Chondrocyte (in vitro differentiated cells): ENCODE measurements at places on chromosomes 12 and 14. TPM values are rescaled to one million over a fixed set of nuclear protein-coding genes. Genes with fewer than 3 reads are reported as not detected.

- DNase-seq = no peak
These were observed 5.1 kb downstream of the CACNA1C start for GRCh38 chr12:2057795-2058408.

GRCh38 chr12:130565189-130565588 is 150.9 kb downstream of the RIMBP2 start:
- no peak for DNase-seq

DNA sequence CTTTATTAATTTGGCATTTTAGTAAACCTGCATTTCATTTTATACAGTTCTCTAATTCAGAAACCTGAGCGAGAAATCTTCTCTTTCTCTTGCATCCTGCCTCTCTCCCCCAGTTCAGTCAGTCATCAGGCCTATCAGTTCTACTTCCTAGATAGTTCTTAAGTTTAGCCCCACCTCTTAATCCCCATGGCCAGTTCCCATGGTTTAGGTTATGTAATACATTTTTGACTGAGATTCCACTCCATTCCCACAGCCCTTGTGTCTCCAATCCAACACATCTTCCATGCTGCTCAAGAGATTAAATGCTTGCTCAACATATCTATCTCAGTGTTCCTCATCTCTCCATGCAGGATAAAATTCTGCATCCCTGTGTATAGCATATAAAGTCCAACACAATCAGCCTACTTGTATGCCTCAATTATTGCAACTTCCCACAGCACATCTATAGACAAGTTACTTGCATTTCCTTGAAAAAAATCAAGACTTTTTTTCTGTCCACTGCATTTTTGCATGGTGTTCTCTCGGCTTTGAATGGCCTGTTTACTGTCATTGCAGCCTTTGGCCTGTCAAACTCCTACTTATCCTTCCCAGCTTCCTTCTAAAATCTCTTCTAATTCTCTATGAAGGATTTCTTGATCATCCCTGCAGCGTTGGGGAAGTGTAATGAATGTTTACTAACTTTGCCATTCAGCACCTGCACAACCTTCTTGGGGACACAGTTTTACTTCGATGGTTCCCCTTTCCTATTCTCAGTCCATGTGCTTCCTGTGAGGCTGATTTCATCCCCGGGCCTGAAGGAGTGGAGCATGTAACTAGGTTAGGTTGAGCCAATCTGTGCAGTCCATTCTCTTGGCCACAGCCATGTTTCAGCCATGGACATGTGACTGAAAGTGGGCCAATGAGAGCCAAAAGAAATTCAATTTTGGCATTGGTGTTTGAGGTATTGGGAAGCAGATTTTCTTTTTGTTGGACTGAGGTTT is 80.8 kb downstream of the DACT1 start:
- no peak for DNase-seq

DNA sequence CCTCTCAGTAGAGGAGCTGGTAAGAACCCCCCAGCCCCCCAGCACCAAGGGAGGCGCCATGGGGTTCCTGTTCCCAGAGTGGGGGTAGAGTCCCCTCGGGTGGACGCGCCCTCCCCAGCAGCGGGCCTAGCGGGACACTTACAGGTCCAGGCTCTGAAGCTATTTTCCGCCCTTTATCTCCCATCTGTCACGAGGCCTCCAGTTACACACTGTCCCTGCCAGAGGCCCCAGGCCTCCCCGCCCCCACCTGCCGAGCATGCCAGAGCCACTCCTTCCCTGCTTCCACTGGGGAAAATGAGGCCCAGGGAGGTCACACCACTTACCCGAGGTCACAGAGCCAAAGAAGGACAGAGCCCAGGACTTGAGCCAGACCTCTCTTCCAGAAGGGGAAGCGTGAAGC is 3.1 kb downstream of the C14orf180 start:
- DNase-seq = no peak

- no peak for DNase-seq
These were observed 151.6 kb upstream of the OR4E1 start for GRCh38 chr14:21825149-21825743.

DNA sequence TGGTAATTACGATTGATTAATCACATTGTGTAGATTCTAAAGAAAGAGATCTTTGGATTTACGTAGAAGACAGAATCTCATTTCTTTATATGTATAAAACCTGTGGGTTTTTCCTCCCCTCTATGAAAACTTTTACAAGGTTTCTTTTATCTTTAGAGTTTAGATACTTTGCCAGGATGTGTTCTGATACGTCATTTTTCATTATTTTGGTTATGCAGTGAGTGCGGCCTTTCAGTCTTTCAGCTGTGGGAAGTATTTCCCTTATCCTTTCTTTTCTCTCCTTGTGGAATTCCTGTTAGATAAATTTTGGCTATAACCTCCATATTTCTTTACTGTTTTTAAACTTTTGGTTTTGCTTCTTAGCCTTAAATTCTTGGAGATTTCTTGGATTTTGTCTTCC is 92.7 kb downstream of the TTLL5 start:
- no peak for DNase-seq

- no peak for DNase-seq
These were observed 3.6 kb downstream of the GOLGA3 start for GRCh38 chr12:132825089-132825488.

DNA sequence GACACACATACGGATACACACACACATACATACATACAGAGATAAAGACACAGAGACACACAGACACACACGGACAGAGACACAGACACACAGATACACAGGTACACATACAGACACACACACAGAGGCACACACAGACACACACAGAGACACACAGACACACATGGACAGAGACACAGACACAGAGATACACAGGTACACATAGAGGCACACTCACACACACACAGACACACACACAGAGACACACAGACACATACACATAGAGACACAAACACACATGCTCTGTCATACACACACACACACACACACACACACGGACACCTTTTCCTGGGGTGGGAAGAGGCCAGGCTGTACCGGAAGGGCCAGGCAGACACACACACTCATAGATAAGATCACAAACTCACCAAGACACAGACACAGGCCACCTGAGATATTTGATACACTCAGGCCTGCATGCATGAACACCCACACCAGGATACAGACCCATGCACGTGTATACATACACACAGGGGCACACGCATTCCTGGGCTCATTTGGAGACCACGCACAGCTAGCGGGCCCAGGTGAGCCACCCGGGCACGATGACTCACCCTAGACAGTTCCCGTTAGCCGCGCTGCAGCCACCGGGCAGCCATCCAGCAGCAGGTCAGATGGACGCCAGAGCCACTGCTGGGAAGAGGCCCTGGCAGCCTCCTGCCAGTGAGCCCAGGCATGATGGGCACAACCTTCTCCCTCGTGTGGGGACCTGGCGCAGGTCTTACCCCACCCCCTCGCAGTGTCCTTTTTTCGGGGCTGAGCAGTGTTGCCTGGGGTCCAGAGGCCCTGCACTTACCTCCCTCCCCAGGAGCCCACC is 1.8 kb upstream of the AHNAK2 start:
- peak; percentile 83 for DNase-seq

DNA sequence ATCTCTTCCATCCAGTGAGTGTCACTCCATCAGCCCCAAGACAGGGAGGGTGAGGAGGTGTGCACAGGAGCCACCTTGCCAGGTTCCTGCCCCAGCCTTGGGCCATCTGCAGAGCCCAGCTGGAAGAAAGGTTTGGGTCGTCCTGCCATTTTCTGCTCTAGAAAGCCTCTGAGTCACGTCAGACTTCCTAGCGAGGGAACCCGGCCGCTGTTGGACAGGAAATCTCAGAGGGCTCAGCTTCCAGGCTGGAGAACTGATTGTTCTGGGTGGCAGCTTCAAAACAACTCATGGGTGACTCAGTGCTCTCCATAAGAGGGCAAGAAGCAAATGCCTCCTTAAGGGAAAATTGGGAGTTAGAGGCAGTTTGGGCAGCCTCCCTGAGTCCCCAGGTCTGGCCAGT is 16.6 kb downstream of the HIP1R start:
- no peak for DNase-seq

- no peak for DNase-seq
These were observed 357 bp downstream of the HOMEZ start for GRCh38 chr14:23285530-23286019.

DNA sequence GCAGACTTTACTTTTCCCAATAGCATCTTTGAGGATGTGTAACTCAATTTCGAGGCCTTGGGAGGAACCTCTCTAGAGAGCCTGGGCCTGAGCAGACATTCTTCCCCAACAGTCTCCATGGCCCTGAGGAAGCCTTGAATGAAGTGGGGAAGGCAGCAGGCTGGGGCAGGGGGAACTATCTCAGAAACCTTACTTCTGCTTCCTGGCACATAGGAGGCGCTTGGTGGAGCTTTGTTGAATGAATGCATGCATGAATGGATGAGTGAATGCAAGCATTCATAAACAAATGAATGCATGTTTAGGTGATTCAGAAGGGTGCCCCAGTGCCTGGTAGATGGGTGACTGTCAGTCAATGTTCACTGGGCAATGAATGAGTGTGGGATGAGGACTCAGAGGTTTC is 58.3 kb downstream of the GALNT16 start:
- DNase-seq = no peak

GRCh38 chr12:105084251-105085250 is at the start of gene ALDH1L2:
ALDH1L2 (minus strand) TSS chr12:105084458; CDS start chr12:105084436, 22 bp downstream.
- DNase-seq = peak; percentile 93

- no peak for DNase-seq
These were observed 4.1 kb upstream of the HOXC6 start for GRCh38 chr12:54024127-54024526.

- no peak for DNase-seq
These were observed 39.6 kb downstream of the DAD1 start for GRCh38 chr14:22549324-22549962.

GRCh38 chr12:58176296-58176869 is 235.0 kb downstream of the ATP23 start:
- DNase-seq = no peak

GRCh38 chr14:68379510-68380328 is 413.1 kb downstream of the ZFP36L1 start:
- DNase-seq = no peak

DNA sequence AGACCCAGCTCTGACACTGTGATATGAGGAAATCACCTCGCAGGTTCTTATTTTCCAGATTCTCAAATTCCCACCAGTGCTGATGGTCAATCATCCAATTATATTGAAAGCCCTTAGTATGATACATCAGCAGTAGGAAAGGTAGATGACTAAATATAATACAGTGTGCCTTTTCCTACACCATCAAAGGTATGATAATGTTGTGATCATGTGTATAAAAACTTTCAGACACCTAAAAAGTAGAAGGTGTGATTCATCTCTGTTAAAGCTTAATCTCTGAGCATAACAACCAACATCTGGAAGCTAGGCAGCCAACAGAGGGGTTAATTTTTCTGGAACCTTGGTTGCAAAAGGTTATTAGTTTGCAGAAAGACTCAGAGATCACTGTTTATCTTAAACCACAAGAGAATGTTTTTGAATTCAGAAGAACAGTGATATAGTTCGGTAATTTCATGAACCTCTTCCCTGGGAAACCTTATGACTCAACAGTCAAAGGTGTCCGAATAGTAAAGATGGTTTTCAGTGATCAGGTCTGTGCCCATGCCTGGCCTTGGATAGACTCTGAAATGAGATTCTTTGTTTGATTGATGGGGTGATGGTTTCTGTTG is 122.5 kb downstream of the ETV6 start:
- no peak for DNase-seq

GRCh38 chr14:34199585-34199984 is 248.7 kb upstream of the EGLN3 start:
- no peak for DNase-seq

DNA sequence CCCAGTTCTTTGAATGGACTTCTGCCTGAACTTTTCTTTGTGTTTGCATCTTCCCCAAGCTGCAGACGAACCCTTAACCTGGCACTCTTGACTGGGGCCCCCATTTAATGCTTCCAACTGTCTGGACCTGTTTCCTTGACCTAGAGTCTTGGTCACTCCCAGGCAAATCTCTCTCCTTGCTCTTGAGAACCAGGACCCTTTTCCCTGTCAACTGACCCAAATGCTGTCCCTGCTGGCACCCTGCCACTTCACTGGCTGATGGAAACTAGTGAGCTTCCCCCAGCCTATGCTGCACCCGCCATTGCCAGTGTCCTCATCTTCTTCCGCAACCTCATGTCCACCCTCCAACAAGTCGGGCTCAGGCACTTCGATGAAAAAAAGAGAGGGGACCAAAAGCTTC is 79.5 kb downstream of the PRIMA1 start:
- DNase-seq = no peak

GRCh38 chr14:34766606-34767005 is 52.2 kb upstream of the CFL2 start:
- no peak for DNase-seq

GRCh38 chr14:101965770-101966722 is 1.7 kb downstream of the DYNC1H1 start:
- DNase-seq = no peak

- peak; percentile 98 for DNase-seq
These were observed at the start of gene FKBP3 for GRCh38 chr14:45134051-45134958. FKBP3 (minus strand) TSS chr14:45134481; CDS start chr14:45134456, 25 bp downstream.

GRCh38 chr12:65885716-65886115 is 61.4 kb downstream of the HMGA2 start:
- DNase-seq = no peak

DNA sequence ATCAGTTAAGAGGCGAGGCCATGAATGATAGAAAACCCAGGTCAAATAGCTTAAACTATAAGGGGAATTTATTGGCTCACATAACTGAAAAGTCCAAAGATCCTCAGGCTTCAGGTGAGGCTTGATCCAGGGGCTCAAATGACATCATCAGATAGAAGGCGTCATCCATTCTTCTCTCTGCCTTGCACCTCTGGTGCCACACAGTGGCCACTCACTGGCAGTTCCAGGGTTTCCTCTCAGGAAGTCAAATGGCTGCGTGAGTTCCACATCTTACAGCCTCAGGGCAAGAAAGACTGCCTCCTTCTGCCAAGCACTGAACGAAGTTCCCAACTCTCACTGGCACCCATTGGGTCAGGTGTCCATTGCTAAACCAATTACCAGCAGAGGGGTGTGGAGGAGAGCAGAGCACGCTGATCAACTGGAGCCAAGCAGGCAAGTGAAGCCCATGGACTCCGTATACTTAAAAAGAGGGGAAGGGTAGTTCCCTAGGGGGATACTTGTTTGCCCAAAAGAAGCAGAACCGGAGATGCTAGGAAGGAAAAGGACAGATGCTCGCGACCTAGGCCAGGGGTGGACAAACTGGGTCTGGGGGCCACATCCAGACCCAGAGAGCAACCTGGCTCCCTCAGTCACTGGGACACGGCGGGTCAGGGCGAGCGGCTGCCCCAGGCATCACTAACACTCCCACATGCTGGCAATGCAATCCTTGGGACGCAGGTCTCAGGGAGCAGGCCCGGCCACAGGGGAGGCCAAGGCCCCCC is 69.3 kb downstream of the SERPINA3 start:
- DNase-seq = no peak

The CEBPE gene
- total RNA-seq = not detected in 3 replicates

The NINJ2 gene
- total RNA-seq = 1.3 to 14.6 TPM (median 2.1 TPM) in 3 replicates

The APEX1 gene
- 141 to 168 TPM (median 142 TPM) in 3 replicates for total RNA-seq

The HCAR2 gene
- total RNA-seq = not detected in 3 replicates

The NXPH4 gene
- 75.4 to 85.4 TPM (median 82.8 TPM) in 3 replicates for total RNA-seq

The TPI1 gene
- 430 to 562 TPM (median 551 TPM) in 3 replicates for total RNA-seq

The KCNJ8 gene
- total RNA-seq = 1.1 TPM in 2 of 3 replicates, not detected in the other

The FITM1 gene
- 0.27 TPM in 1 of 3 replicates, not detected in the others for total RNA-seq

The KLHL33 gene
- total RNA-seq = not detected in 3 replicates

The RPS26 gene
- 15.8 to 27.8 TPM (median 19.5 TPM) in 3 replicates for total RNA-seq

The TAPBPL gene
- total RNA-seq = 4.6 to 12.3 TPM (median 5.2 TPM) in 3 replicates

The RASSF9 gene
- 0.44 to 0.82 TPM (median 0.47 TPM) in 3 replicates for total RNA-seq

The SRRM4 gene
- total RNA-seq = not detected in 3 replicates

The OR11G2 gene
- total RNA-seq = not detected in 3 replicates
